CD4-positive, CD25-positive, alpha-beta regulatory T cell (primary cell): ENCODE measurements at places on chromosomes 5 and 9.

- DNase-seq, result no peak
These were observed 82.0 kb upstream of the HAPLN1 start for GRCh38 chr5:83802686-83803085.

DNA sequence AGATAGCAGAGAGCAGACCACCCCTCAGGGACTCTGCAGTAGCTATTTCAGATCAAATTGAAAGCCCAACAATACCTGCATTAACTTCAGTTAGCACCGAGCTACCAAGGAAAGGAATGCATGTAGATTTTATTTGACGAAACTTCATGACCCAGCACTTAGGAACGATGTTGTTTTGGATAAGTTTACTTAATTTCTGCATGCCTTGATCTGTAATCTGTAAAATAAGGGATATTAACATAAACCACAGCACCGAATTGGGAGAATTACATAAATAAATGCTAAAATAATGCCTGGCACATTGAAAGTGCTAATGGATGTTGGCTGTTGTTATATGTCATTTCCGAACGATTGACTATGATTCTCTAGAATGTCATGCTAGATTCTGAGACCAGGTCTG, 435.8 kb upstream of the CLINT1 start:
- no peak for DNase-seq

- DNase-seq, result no peak
These were observed 15.4 kb downstream of the SERINC5 start for GRCh38 chr5:80240368-80240986.

GRCh38 chr5:119343766-119344165, 12.1 kb upstream of the TNFAIP8 start:
- DNase-seq, result no peak

- DNase-seq, result no peak
These were observed 40.8 kb downstream of the GRAMD2B start for GRCh38 chr5:126464016-126464415.

DNA sequence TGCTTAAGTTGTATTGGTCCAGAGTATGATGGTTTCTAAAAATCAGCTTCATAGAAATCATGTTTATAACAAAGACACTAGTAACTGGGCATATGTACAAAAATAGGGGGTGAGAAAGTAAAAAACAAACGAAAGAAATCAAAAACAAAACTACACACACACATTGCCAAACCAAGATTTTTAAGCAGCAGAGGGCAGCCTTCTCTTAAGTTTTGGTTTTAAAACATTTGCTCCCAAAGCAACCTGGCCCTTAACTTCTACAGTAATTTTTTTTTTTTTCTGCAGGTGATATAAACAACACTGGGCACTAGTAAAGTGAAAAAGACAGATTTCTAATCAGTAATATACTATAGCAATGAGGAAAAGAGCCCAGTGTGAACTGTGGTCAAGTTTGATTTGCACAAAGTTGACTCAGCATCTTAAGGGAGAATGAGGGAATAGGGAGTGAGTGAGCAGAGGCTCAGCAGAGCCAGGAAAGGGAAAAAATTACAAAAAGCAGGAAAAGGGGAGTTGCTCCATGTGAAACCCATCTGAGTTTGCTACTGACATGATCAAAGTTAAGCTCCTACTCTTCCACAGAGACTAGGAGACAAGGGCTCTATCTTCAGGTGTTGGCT, 13.4 kb upstream of the GAPT start:
- no peak for DNase-seq

- no peak for DNase-seq
These were observed 90.1 kb downstream of the ICE1 start for GRCh38 chr5:5512543-5512942.

- DNase-seq, result no peak
These were observed 211.9 kb downstream of the NXNL2 start for GRCh38 chr9:88746743-88747398.

GRCh38 chr9:124137944-124138335, 119.8 kb upstream of the NEK6 start:
- DNase-seq, result no peak

DNA sequence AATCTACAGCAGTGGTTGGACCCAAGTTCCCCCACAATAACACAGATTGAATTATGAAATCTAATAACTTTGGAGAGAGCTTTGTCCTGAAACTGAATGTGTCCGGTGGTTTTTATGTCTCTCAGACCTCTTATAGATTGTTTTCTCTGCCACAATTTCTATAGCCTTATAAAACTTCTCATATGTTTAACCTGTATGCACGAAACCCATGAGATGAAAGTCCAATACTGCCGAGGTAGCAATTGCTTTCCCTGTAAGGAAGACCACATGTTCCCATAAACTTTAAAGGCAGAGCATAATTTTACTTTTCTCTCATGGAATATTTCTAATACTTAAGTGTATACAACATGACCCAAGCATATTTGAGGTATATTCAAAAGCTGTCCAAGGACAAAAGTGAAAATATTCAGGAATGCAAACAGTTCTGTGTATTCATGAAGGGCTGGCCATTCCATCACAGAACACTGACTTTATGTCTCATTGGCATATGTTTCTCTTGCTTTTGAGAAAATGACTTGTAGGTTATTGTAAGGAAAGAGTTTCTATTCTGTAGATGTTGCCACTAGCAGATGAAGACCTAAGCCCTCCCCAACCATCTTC, 94.4 kb upstream of the TLE4 start:
- no peak for DNase-seq

- DNase-seq, result no peak
These were observed 94.5 kb downstream of the TMC1 start for GRCh38 chr9:72615931-72616330.

GRCh38 chr9:38018241-38018957, 50.6 kb downstream of the SHB start:
- DNase-seq, result no peak
